Trophoblast cell (in vitro differentiated cells and primary cell): ENCODE measurements at places on chromosomes 6 and 20.

DNA sequence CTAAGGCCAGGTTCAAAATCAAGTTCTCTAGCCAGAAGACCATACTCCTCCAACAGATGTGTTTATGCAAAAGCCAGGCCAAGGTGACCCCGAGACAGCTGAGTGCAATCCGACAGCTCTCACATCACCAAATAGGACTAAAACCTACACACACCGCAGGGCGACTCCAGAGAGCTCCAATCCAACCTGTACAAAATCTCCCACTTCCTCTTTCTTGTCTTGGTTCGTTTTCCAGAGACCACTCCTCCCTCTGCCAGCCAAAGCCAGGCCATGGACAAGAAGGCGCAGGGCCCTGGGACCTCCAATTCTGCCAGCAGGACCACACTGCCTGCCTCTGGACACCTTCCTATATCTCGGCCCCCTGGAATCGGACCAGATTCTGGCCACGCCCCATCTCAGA, 11.5 kb upstream of the NOP56 start:
- no peak for DNase-seq

DNA sequence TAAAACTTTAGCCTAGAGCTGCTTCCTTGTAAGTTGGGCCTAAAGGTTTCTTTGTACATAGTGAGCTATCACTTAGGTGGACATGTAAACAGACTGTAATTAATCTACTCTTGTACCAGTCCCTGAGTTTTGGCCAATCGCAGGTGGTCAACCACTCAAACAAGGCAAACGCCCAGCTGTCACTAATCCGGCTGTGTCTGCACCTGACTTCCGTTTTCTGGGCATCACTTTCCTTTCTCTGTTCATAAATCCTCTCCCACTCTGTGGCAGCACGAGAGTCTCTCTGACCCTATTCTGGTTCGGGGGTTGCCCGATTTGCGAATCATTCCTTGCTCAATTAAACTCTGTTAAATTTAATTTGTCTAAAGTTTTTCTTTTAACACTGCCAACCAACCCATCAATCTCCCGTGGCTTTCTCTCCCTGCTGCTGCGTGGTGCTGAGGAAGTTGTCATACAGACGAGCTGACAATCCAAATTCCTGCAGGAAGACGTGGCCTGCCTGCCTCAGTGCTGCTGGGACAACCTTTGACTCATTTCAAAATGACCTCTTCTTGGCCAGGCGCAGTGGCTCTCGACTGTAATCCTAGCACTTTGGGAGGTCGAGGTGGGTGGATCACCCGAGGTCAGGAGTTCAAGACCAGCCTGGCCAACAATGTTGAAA, 206.3 kb downstream of the QKI start:
- no peak for DNase-seq

- no peak for DNase-seq
Measured at GRCh38 chr6:45838451-45838850, 177.2 kb downstream of the CLIC5 start.

GRCh38 chr6:143408787-143409162, 41.7 kb downstream of the ADAT2 start:
- DNase-seq, result no peak

DNA sequence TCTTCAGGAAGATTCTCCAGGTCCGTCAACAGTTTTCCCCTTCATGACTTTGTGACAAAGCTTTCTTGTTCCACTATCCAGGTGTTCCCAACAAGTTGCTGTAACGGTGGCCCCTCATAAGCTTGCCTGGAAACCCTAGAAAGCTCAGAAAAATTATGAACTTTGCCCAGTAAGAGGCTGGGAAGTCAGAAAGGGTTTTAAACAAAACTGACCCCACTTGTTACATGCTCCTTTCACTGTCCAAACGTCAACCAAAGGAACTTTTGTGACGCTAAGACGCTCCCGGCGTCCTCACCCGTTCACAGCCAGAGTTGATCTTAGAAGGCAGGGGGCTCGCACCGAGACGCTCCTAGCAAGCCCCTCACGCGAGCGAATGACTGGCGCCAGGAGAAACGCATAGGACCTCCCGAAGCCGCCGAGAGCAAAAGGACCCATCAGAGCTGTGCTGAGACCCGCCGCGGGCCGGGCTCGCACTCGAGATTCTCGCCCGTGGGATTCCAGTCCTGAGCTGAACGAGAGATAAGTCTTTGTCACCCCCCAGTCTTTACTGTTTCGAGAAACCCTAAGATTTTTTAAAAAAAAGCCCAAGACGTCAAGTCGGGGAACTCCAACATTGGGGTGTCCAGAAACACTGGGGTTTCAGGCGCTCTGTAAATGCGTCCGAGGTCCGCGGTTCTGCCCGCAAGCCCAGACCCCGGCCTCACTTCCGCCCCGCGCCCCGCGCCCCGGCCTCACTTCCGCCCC, 544 bp upstream of the ACAT2 start:
- peak; percentile 58 for DNase-seq

DNA sequence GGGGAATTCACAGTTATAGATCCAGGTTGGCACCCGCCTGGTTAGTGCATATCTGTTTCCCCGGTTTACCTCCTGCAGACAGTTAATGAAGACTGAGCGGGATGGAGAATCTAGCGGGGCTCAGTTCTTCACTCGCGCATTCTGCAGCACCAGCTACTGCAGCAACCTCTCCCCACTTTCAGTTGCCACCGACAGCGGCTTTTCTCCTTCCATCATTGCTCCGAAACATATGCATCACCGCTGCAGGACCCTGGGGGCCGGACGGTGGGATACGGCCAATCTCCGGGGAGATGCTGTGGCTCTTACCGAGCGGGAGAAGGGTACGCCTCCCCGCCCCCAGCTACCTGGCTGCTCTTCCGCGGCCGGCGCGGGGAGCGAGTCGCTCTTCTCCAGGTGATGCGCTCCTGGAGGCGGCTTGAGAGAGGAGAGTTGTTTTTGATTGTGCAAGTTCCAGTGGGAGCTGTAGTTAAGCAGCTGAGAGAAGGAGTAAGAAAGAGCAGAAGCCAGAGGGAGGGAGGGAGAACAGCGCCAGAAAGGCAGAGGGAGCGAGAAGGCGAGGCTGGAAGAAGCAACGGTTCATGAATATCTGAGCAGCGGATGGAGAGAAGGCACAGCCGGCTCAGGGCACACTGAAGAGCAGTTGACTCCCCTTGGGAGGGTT, at the start of gene SGK1:
SGK1 (minus strand) TSS at position 642 of the 661 bp plus-strand sequence. CDS start 652 bp downstream, outside the sequence.
- no peak for DNase-seq

- DNase-seq, result no peak
Measured at GRCh38 chr6:134584847-134585516, 267.1 kb upstream of the SGK1 start.

GRCh38 chr20:1313236-1313964, 15.5 kb downstream of the SDCBP2 start:
- DNase-seq, result peak; percentile 82

- no peak for DNase-seq
Measured at GRCh38 chr20:59668926-59669850, 64.8 kb downstream of the PHACTR3 start.

- no peak for DNase-seq
Measured at GRCh38 chr20:24777746-24778145, 171.3 kb upstream of the CST7 start.

- no peak for DNase-seq
Measured at GRCh38 chr20:50484271-50484976, 25.8 kb upstream of the PTPN1 start.

DNA sequence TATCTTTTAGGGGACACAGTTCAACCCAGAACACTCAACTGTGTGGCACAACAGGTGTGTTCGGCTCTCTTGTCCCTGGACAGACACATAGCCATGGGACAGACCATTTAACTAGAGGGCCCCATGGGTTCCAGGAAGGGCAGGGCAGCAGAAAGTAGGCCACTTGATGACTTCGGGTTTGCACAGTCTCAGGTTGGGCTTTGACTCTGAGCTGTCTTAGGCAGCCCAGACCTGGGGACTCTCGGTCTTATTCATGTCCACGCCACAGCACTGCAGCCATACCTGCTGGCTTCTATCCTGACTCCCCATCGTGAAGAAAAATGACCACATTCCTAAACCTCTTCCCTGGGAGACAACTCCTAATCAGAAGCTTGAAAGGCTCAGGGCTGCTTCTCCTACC, 146.1 kb upstream of the AKAP12 start:
- DNase-seq, result no peak

DNA sequence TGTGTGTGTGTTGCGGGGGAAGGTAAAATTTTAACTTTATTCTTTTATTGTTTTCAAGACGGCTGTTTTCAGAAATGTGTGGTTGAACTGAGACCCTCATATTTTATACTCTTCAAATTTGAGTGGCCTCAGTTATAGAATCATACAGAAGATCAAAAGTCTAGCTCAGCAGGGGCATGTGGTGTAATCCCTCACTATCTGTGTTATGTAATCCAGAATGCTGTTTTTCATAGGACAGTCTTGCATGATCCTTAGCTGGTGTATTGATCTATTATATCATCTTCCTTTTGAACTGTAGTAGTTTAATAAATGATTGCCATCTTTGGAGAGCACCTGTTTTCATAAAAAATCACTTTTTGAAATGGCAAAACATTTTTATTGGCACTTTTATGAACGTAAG, 1.4 kb downstream of the PLCB4 start:
- no peak for DNase-seq

DNA sequence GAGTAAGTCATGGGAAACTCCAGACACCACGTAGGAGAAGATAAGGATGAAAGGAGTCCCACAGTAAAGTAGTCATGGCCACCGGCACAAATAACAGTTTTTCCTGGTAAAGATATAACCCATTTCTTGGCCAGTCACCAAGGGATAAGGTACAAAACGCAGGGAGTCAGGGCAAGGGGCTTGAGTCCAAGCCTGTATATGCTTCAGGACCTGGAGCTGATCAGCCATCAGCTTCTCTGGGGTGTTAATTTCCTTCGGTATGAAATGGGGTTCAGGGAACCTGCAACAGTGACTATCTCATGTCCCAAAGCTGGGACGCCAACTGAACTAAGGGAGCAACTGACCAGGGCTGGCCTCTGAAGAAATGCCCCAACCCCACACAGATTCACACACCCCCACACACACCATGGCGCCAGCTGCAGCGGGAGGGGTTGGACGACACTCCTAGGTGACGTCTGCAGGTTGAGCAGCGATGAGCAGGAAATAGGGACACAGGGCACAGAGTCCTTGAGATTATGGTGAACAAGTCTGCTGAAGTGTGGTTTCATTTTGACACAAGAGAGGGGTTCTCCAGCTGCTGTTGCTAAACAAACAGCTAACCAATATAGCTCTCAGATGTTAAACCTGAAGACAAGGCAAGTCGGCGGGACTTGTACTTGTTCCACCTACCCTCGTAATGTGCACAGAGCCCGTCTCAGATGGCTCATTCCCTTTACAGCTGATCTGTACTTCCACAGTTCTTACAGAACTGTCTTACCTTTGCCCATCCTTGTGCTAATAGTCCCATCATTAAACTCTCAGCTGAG, 7.4 kb upstream of the ADTRP start:
- DNase-seq, result peak; percentile 47

GRCh38 chr6:151891524-151891923, 84.0 kb downstream of the ESR1 start:
- no peak for DNase-seq

DNA sequence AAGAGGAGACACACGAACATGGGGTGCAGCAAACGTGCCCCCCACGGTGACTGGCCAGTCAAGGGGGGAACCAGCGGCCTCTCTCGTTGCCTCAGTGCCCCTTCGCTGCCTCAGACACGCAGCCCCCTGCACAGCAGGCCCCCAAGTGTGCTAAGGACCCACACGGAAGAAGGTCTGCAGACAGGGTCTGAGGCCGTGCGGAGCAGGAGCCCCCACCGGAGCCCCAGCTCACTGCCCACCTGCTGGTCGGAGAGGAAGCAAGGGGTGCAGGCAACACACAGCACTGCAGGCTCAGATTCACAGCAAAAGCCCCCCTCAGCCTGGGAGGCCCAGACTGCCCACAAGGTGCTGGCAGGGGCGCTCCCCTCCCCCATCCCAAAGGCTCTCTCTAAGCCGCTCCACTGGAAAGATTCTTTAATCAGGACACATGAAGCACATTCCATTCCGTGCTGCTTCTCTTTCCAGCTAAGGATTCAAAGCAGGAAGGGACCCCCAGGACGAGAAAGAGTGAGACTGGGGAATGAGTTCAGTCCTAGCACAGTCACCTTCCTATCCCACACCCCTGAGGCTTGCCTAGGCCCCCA, 105.1 kb downstream of the SLC23A2 start:
- DNase-seq, result no peak

DNA sequence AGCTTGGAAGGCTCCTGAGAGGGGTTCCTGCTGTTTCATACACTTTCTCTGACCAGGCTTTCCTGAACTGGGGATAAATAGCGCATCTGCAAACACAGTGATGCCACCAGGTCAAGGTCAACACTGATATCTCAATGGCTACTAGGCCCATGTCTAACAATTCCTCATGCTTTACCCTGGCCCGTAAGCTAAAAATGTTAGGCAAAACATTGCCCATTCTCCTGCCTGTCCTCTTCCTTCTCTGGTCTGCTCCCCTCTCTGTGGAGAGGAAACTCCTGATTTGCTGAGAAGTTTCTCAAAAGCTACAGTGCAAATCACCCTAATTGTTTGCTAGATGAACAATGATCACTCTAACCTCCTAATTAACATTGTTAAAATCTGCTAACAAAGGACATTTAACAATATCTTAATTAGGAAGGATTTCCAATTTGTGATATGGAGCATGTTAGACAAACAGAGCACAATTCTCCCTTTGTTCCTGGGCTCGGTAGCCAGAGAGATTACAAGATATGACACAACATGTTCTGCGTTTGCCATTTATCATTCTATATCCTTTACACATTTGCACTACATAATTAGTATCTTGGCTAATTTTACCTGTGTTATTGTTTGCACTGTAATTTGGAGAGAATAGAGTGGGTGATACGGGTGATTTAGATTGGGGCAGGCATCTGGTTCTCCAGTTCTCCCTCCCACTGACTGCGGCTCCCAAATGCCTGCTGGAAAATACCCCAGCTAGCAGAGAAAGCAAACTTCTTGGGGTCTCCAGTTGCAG, 266.8 kb downstream of the CD83 start:
- DNase-seq, result no peak

- DNase-seq, result peak; percentile 49
Measured at GRCh38 chr6:79469376-79470246, 67.6 kb downstream of the LCA5 start.

- DNase-seq, result no peak
Measured at GRCh38 chr20:33848391-33848790, 37.2 kb downstream of the CHMP4B start.

DNA sequence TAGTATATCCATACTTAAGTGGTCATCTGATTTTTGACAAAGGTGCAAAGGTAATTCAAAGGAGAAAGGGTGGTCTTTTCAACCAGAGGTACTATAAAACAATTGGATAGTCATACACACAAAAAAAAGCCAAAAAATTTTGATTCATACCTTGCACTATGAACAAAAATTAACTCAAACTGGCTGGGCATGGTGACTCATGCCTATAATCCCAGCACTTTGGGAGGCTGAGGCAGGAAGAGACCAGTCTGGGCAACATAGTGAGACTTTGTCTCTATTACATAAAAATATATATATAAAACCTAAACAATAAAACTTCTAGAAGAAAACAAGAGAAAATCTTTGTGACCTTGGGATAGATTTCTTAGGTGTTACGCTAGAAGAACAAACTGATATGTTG, 43.8 kb upstream of the ADIG start:
- DNase-seq, result no peak

GRCh38 chr6:36729161-36729524, 31.5 kb downstream of the RAB44 start:
- peak; percentile 34 for DNase-seq

- DNase-seq, result no peak
Measured at GRCh38 chr20:46959081-46959692, 64.5 kb downstream of the EYA2 start.
